ENCODE measurements at places on chromosomes 7 and 10.

GRCh38 chr10:91289305-91289704 lies 68.8 kb downstream of the PCGF5 start:
- DNase-seq, result no peak

GRCh38 chr10:66472156-66472555 lies 453.7 kb upstream of the LRRTM3 start:
- DNase-seq, result no peak

DNA sequence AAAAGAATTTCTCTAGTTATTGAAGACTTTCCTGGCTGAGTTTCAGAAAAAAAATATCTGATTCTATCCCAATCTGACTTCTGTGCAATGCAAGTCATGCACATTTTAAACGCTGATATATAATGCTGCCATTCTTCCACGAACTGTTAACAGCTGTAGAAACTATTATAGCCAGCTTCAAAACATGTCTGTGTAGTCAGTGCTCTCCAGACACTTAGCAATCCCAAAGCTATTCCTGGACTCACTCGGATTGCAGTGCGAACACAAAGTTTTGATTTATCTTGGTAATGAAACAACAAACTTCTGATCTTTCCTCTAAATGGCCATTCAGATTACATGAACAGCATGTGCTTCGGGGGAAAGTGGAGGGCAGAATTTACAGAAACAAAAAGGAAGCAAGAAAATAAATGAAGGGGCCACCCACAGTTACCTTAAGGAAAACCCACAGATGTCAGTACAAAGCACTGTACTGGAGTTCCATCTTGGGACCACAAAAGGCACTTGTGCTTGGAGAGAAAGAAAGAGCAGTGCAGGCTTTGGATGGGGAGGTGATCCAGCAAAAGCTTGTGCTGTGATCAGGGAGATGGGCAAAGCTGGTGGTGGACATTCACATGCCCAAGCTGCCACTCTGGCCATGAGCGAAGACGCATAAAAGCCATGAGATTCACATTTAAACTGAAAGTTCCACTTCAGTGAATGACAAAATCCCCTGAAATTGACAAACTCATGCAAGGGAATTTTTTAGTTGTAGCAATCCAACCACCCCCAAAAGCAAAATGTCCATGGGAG lies 32.1 kb upstream of the ADO start:
- DNase-seq, result no peak

DNA sequence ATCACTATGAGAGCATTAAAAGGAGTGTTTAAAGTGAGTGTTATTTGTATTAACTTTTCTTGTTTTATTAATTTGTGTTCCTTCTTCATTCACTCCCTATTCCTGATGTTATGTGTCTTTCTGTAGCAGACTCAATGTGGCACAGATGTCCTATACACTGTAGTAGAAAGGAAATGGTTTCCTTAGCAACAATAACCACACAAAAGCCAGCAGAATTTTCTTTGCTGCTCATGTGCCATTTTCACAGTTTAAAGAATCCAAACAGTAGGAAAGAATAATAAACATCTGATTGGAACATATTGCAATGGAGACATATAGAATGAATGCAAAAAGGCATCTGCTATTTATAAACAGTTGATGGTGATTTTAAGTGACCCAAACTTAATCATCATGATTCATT lies 763.6 kb downstream of the PHTF2 start:
- no peak for DNase-seq

GRCh38 chr7:100465702-100466311 lies 1.7 kb upstream of the SPACDR start:
- DNase-seq, result no peak

- DNase-seq, result no peak
These were observed 19.1 kb downstream of the ATOH7 start for GRCh38 chr10:68212721-68213352.

- no peak for DNase-seq
These were observed 172.3 kb downstream of the ADAM12 start for GRCh38 chr10:126215746-126216631.

DNA sequence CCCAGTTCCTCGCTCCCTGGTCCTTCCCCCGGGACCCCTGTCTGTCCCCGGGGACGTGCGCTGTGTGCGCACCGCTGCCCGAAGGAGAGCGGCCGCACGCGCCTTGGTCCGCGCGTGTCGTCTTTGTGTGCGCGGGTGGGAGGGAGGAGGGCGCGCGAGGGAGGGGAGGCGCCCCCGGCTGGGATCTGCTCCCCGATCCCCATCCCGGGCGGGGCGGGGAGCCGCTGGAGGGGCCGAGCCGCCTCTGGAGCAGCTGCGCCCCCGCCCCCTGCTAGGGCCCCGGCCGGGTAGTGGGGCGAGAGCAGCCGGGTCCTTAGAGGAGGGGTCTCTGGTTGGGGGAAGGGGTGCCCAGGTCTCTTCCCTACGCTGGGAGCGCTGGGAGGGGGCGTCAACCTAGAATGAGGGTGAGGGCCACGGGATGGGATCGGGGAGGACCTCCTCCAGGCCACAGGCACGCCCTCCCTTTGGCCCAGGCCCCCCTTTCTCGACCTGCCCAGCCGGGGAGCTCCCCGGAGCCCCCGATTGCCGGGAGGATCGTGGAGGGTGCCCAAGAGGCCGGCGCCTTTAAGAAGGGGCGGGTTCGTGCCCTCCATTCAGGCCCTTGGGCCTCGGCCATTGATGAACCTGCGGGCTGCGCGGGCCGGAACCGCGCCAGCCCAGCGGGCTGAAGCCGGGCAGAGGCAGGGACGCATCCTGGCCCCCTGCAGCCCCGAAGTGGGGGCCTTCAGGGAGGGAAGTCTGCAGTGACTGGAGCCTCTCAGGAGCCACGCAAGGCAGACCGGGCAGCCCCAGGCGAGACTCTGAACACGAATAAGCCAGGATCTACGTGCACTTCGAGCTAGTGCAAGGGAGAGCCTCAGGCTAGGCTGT lies 678 bp downstream of the SH2B2 start:
- peak; percentile 20 for DNase-seq

GRCh38 chr7:80722616-80723195 lies 84.3 kb downstream of the CD36 start:
- DNase-seq, result no peak

DNA sequence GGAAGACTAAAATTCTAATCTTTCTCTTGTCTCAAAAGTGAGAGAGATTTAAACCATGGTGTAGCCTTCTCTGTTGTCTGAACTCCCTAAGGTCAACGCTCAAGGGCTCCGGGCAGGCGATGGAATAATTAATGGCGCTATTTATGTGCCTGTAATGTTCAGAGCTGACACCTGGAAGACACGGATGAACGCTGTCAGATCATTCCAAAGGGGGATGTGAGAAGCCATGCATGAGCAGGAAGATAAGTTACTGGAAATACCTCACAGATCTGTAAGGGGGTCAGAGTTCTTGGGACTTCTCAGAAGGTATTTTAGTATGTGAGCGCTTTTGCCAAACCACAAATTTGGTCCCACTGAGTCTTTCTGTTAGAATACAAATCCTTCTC lies 73.3 kb upstream of the MTPN start:
- no peak for DNase-seq

- DNase-seq, result no peak
These were observed 102.2 kb upstream of the ANKRD1 start for GRCh38 chr10:91022924-91023699.

- DNase-seq, result no peak
These were observed 423.8 kb downstream of the ARL4A start for GRCh38 chr7:13111230-13111629.

DNA sequence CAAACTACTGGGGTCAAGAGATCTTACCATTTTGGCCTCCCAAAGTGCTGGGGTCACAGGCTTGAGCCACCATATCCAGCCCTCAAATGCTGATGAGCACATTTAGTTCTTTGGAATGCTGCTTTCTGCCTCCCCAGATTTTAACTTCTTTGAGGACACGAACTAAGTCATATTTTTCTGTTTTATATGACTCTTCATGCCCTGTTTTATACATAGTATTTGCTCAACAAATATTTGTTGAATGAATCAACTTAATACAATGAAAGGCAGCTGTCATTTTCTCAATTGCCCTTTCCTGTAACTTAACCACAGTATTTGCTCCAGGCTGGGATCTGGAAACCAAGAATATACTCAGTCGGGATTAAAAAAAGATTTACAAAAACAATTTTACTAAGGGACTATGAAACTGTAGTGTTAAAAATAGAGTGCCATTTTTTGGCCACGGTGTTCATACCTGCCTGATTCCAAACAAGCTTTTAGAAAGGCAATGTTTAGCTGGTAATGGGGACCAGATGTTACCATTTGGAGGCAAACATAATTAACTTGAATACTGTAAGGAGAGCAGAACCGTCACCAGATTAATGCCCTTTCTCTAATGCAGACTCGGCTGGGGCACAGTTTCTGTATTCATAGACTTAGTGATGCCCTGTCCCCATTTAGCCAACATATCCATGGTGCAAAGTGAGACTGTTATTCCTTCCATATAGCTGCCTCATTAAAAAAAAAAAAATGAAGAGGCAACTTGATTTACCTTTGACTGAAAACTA lies 117.6 kb downstream of the NRP1 start:
- DNase-seq, result peak; percentile 83

DNA sequence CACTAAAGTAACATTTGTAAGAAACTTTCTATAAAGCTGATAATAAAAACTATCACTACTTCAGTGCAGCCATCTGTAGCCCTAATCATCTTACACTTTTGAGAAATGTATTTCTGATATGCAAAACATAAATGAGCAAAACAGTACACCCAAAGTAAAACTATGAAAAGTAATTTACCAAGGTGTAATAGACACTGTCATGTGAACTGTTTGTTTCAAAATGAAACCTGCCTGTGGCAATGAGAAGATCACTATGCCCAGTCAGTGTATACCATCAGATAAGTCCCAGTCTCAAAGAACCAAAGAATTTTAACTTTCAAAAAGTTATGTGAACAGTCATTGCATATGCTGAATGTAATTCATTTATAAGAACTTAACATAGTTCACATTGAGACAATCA lies 398.1 kb downstream of the CDC14C start:
- DNase-seq, result no peak

DNA sequence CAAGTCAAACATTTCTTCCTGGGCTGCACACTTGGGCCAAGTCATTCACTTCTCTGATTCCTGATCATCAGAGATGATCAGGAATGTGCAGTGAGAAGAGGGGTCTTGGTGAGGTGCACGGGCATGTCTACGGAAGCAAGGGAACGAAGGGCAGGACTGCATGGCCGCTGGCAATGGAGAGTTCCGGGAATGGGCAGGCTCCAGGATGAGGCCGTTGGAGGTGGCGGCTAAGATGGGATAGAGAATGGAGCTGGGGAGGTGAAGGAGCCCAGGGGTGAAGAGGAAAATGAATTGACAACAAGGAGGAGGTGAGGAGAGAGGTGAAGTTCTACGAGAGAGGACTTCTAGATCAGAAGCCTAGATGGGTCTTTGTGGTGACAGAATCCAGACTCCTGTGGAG lies 260.0 kb downstream of the GRID1 start:
- no peak for DNase-seq

- DNase-seq, result no peak
These were observed 55.8 kb downstream of the PTN start for GRCh38 chr7:137287651-137288258.

DNA sequence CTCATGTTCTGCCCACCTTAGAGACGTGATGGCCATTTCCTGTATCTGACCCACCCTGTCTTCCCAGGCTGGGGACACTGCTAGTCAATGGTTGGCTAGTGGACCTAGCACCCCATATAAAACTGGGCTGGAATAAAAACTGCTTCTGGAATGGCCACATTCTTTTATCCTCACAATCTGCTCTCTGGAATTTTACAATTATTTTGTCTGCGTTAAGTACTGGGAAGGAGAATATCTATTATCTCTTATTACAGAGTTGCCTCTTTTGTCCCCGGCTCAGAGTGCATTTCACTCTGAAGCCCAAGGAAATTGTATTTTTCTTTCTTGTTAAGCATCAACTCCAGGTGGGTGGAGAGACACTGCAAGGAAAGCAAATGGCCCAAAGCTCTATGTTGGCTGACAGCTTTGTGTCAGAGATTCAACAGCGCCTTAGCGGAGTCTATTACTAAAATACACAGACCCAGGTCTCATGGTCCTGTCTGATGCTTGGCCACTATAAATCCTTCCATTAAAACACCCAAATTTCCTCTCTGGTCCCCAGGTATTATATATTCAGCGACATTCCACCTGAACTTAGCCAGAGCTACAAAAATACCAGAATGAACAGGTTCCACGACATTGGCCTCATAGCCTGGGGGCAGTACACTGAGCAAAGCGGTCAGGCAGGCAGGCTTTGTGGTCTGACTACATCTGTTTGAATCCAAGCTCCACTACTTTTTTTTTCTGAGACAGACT lies 121.7 kb downstream of the PRPF18 start:
- DNase-seq, result no peak

DNA sequence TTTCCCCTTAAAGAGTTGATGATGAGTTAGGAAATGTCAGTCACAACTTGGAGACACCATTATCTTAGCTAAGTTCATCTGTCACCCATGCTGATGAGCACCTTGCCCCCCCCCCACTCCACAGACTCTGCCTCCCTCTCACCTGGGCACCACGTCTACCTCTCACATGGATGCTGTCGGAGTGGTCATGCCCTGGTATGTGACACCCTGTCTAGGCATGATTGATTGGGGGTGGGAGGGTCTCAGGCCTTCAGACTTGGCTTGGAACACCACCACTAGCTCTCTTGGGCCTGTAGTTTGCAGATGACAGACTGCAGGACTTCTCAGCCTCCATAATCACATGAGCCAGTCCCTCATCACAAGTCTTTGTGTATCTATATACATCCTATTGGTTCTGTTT lies 78.0 kb downstream of the WDR37 start:
- no peak for DNase-seq

- no peak for DNase-seq
These were observed 26.1 kb upstream of the FIS1 start for GRCh38 chr7:101271021-101271420.

DNA sequence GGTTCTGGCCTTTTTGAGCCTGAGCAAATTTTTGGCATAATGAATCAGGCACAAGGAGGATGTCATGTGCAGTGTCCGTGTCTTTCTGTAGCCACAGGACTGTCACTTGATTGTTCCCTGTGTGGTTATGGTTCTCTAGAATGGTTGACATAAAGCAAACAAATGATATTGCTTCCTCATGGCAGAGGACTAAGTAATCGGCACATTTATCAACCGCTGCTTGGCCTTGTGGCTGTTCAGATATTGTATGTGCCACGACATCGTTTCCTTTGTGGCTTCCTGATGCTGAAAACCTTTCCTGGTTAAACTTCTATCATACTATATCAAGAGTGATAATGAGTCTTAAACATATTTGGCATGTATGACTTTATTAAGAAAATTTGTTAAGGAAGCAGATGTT lies 598.8 kb downstream of the SUGCT start:
- DNase-seq, result no peak

GRCh38 chr10:105597312-105597711 lies 956.2 kb downstream of the SORCS3 start:
- no peak for DNase-seq

DNA sequence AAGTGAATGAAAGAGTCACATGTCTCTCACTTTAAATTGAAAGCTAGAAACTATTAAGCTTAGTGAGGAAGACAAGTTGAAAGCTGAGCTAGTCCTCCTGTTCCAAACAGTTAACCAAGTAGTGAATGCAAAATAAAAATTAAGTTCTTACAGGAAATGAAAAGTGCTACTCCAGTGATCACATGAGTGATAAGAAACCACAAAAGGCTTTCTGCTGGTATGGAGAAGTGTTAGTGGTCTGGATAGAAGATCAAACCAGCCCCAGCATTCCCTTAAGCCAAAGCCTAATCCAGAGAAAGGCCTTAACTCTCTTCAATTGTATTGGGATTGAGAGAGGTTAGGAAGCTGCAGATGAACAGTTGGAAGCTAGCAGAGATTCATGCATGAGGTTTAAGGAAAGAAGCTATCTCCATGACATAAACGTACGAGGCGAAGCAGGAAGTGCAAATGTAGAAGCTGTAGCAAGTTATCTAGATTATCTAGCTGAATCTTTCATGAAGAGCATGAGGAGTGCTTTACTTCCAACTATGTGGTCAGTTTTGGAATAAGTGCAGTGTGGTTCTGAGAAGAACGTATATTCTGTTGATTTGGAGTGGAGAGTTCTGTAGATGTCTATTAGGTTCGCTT lies 261.6 kb downstream of the MDFIC start:
- no peak for DNase-seq

All from NCI-H774 (cell line).